Upper lobe of left lung (tissue), 6 donors: ENCODE measurements at places on chromosomes 1 and 21. TPM values are rescaled to one million over a fixed set of nuclear protein-coding genes. Genes with fewer than 3 reads are reported as not detected.

- H3K4me3 ChIP-seq = no peak overlapping the region
- no peaks in the 10 kb centered on the region for H3K27me3 ChIP-seq
- no peaks in the 10 kb centered on the region for H3K36me3 ChIP-seq
- no peak overlapping the region for H3K27ac ChIP-seq
These were observed 5.7 kb upstream of the PLPP3 start for GRCh38 chr1:56584910-56585528.

The KIF17 gene
- 5.6 TPM for total RNA-seq

- no peak for DNase-seq
- H3K4me1 ChIP-seq = no peaks in the 10 kb centered on the region
- no peak overlapping the region for H3K27ac ChIP-seq
- H3K36me3 ChIP-seq = no peaks in the 10 kb centered on the region
These were observed 247.9 kb downstream of the ADGRL2 start for GRCh38 chr1:82048596-82048995.

The CELA2A gene
- not detected for total RNA-seq

DNA sequence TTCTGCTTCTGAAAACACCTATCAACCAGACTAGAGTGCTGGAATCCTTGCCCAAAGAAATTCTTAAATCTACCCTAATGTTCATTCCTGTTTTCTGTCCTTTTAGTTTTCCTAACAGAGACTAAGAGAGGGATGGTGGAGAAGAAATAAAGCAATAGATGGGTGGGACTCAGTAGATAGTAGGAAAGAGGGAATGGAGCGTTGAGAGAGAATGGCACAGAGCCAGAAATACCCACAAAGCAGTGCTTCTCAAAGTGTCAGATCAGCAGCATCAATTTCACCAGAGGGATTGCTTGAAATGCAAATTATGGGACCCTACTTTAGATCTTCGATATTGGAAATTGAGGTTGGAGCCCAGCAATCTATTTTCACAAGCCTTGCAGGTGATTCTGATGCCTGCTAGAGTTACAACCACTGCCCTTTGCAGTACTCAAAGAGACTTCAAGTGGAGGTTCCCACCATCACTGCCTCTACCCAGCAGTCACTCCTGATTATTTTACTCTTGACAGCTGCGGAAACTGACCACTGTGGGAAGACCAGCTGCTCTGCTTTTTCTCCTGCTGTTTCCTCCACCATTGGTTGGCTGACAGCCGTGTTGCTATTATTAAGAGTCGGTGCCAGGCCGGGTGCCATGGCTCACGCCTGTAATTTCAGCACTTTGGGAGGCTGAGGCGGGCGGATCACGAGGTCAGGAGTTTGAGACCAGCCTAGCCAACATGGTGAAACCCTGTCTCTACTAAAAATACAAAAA lies 11.4 kb upstream of the PRPF3 start:
- no peak for DNase-seq
- no peaks in the 10 kb centered on the region for H3K36me3 ChIP-seq
- H3K4me3 ChIP-seq = no peak overlapping the region
- no peaks in the 10 kb centered on the region for H3K27me3 ChIP-seq

GRCh38 chr1:94955767-94956632 lies 29.1 kb upstream of the CNN3 start:
- H3K4me1 ChIP-seq = no peaks in the 10 kb centered on the region
- no peak overlapping the region for H3K4me3 ChIP-seq
- no peaks in the 10 kb centered on the region for H3K27me3 ChIP-seq
- no peaks in the 10 kb centered on the region for H3K36me3 ChIP-seq
- no peak overlapping the region for H3K27ac ChIP-seq

The BATF3 gene
- total RNA-seq = 9.3 TPM

DNA sequence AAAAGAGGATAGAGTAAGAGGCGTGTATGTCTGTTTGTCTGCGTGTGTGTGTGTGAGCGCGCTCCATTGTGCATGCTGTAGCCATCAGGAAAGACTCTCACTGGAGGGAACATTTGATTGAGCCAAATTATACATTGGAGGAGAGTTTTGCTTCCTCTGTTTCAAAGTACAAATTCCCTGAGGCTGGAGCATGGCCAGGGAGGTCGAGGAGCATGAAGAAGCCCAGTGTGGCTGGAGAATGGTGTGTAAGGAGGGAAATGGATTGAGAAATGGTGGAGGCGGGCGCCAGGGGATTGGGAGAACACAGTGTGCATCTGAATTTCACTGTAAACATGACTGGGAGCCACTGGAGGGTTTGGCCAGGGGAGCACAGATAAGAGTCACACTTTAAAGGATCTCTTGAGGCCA lies 22.1 kb upstream of the EFNA1 start:
- H3K4me1 ChIP-seq = peaks cover 13% of the 10 kb centered on the region
- H3K27me3 ChIP-seq = no peaks in the 10 kb centered on the region
- no peak for DNase-seq
- H3K36me3 ChIP-seq = no peaks in the 10 kb centered on the region
- H3K27ac ChIP-seq = peak overlapping the region; percentile 53
- H3K4me3 ChIP-seq = no peak overlapping the region

The TMEM52 gene
- total RNA-seq = 3.8 TPM

DNA sequence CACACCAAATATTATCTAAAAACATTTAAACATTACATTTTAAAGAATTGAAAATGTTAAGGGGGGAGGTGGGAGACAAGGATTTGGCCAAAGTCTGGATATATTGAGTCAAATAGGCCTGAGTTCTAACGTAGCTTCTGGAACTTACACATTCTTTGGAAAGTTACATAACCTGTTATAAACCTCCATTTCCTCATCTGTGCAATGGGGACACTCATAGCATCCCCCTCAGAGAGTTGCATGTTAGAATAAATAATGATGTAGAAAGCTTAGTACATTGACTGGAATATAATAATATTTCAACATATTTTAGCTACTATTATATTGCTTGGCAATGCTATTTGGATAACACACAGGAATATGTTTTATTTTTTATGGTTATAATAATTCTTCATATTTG lies 117.7 kb downstream of the ATG4C start:
- no peak overlapping the region for H3K27ac ChIP-seq
- no peaks in the 10 kb centered on the region for H3K27me3 ChIP-seq

DNA sequence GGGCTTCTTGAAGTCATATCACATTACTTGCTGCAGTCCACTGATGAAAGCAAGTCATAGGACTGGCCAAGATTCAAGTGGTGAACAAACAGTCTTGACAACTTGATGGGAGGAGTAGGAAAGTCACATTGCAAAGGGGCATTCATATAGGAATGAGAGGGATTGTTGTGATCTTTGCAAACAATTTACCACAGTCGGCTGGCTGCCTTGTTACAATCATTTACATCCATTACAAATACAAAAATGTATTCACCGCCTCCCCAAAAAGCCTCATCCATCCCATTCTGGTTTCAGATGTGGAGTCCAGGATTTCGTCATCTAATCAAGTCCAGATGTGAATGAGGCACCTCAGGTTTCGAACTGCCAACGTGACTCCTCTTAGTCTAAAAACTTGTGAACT lies 26.8 kb downstream of the GORAB start:
- H3K27me3 ChIP-seq = no peaks in the 10 kb centered on the region
- H3K36me3 ChIP-seq = no peaks in the 10 kb centered on the region
- H3K4me1 ChIP-seq = peaks cover 11% of the 10 kb centered on the region
- H3K4me3 ChIP-seq = no peak overlapping the region

DNA sequence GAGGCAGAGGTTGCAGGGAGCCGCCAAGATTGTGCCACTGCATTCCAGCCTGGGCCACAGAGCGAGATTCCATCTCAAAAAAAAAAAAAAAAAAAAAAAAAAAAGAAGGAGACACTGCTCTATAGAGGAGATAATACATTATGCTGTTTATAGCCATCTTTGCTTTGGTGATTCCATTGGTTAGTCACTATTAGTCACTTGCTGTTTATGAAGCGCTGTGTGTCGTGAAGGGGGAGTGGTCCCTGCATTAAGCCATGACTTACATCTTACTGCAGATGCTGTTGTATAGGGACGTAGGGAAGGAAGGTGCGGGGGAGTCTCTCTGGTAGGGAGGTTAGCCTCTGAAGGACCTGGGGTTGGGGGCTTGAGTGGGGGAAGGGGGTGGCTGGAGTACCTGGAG lies 48.3 kb downstream of the HUNK start:
- no peaks in the 10 kb centered on the region for H3K27me3 ChIP-seq
- H3K4me1 ChIP-seq = no peaks in the 10 kb centered on the region
- no peak overlapping the region for H3K27ac ChIP-seq
- DNase-seq = no peak
- H3K36me3 ChIP-seq = no peaks in the 10 kb centered on the region

The C8A gene
- not detected for total RNA-seq

The IRF6 gene
- total RNA-seq = 21.0 TPM

- H3K27ac ChIP-seq = no peak overlapping the region
- DNase-seq = no peak
- no peaks in the 10 kb centered on the region for H3K27me3 ChIP-seq
- H3K4me3 ChIP-seq = no peak overlapping the region
These were observed 31.3 kb upstream of the FGGY start for GRCh38 chr1:59265622-59266021.

DNA sequence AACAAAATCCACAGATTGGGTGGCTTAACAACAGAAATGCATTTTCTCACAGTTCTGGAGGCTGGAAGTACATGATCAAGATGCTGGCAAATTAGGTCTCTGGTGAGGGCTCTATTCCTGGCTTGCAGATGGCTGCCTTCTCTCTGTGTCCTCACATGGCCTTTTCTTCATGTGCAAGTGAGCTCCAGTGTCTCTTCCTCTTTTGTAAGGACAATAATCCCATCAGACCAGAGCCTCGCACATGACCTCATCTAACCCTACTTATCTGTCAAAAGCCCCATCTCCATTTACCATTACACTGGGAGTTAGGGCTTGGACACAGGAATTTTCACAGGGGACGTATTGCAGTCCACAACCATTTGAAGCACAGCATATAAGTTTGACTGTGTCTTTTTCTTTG lies 181.6 kb downstream of the NEGR1 start:
- H3K36me3 ChIP-seq = no peaks in the 10 kb centered on the region
- no peak overlapping the region for H3K4me3 ChIP-seq
- DNase-seq = no peak
- H3K4me1 ChIP-seq = no peaks in the 10 kb centered on the region

DNA sequence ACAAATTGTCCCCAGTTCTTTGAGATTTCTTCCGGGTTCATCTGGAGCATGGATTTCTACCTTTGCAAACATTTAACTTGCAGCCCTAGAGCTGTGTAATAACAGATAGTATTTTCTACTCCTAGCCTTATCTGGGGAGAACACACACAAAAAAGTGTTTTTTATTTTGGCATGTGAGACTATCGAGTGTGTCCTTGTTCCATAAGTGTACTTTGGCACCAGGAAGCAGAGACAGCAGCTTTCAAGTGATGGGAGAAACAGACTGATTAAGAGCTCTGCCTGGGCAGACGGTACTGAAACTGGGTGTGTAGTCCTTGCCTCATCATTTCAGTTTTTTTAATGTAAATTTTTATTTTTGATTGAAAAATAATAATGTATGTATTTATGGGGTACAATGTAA lies 297.4 kb downstream of the ST6GALNAC3 start:
- H3K4me3 ChIP-seq = no peak overlapping the region
- no peak overlapping the region for H3K27ac ChIP-seq
- H3K27me3 ChIP-seq = no peaks in the 10 kb centered on the region

The NBPF6 gene
- total RNA-seq = not detected
